Bone marrow (tissue), 2 donors: ENCODE measurements at places on chromosomes 12 and 14.

GRCh38 chr12:22340143-22340542 lies 5.6 kb upstream of the ST8SIA1 start:
- DNase-seq, result no peak

GRCh38 chr14:95645389-95645996 lies 40.7 kb upstream of the TCL1B start:
- no peak for DNase-seq

DNA sequence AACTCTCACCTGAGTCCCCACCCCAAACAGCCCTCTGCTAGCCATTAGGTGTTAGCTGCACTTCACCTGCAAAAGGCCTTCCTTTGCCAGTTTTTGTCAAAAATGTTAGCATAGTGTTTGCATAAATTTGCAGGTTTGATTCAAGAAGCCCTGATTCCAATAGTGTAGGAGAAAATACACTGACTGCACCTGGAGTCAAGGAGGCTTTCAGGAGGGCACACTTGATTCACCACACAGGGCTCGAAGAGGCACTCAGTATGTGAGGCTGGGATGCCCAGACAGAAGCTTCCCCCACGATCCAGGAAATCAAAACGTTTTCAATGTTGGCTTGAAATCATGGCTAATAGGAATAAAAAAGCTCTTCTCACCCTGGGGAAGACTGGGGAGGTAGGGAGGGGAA lies 40.5 kb upstream of the DDX11 start:
- no peak for DNase-seq

GRCh38 chr14:24605435-24606190 lies 3.9 kb downstream of the GZMH start:
- no peak for DNase-seq
